Gastrocnemius medialis (tissue), 4 donors: ENCODE measurements at places on chromosomes 3 and 15. TPM values are rescaled to one million over a fixed set of nuclear protein-coding genes. Genes with fewer than 3 reads are reported as not detected.
A peak's percentile ranks its signal among the peaks of the same experiment; 100 is the strongest.

The MUC13 gene
- not detected for total RNA-seq

The CD80 gene
- not detected for total RNA-seq

The CHCHD6 gene
- 4.2 TPM for total RNA-seq

The SERINC4 gene
- total RNA-seq, result not detected

The SI gene
- not detected for total RNA-seq

GRCh38 chr3:82736696-82737277, 975.3 kb upstream of the GBE1 start:
- no peaks in the 10 kb centered on the region for H3K36me3 ChIP-seq
- H3K4me3 ChIP-seq, result no peak overlapping the region
- H3K27ac ChIP-seq, result no peak overlapping the region
- no peak for DNase-seq

- no peak overlapping the region for H3K27ac ChIP-seq
- no peaks in the 10 kb centered on the region for H3K36me3 ChIP-seq
- DNase-seq, result no peak
- no peaks in the 10 kb centered on the region for H3K27me3 ChIP-seq
Measured at GRCh38 chr15:39767921-39768320, 14.7 kb downstream of the FSIP1 start.

GRCh38 chr15:89374086-89374981, 39.7 kb upstream of the POLG start:
- H3K27me3 ChIP-seq, result peaks cover 92% of the 10 kb centered on the region
- H3K27ac ChIP-seq, result no peak overlapping the region
- H3K36me3 ChIP-seq, result no peaks in the 10 kb centered on the region
- H3K4me1 ChIP-seq, result peaks cover 19% of the 10 kb centered on the region
- H3K4me3 ChIP-seq, result no peak overlapping the region

DNA sequence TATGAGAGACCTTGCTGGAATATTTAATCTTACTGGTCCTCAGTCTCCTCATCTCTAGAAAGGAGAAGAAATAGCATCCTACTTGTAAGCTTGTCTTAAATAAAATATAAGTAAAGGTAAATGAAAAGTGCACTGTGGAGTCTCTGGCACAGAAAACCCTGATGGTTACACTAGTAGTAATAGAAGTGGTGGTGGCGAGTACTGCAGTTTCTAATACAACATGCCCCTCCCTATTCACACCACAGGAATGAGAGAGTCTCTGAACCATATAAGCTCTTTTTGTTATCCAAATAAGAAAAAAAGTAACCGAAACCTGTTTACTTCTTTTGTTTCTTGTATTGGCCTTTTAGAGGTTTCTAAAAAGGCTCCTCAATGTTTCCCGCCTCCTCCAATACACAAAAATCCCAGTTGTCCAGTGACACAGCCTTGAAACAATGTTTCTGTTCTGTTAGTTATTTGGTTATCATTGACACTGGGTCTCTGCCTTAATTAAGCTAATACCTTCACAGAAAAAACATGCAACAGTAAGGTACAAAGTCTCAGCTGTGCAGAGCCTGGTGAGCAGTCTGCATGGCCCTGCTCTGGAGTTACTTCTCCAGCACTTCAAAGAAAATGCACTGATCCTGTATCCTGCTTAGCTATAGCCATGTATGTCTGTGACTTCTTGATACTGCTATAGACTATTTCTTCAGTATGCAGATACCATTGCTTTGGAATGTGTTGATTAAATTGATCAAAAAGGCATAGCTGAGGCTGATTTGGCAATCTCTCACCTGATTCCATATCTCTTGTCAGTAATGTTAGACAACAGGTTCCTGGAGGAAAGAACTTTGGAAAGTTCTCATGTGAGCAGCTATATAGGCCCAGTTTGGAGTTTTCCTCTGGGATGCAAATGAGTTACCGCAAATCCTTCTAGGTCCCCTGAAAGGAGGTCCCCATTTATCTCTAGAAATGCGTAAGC, 315.6 kb upstream of the IL12A start:
- no peak overlapping the region for H3K27ac ChIP-seq
- H3K27me3 ChIP-seq, result no peaks in the 10 kb centered on the region
- no peak for DNase-seq
- no peaks in the 10 kb centered on the region for H3K36me3 ChIP-seq

DNA sequence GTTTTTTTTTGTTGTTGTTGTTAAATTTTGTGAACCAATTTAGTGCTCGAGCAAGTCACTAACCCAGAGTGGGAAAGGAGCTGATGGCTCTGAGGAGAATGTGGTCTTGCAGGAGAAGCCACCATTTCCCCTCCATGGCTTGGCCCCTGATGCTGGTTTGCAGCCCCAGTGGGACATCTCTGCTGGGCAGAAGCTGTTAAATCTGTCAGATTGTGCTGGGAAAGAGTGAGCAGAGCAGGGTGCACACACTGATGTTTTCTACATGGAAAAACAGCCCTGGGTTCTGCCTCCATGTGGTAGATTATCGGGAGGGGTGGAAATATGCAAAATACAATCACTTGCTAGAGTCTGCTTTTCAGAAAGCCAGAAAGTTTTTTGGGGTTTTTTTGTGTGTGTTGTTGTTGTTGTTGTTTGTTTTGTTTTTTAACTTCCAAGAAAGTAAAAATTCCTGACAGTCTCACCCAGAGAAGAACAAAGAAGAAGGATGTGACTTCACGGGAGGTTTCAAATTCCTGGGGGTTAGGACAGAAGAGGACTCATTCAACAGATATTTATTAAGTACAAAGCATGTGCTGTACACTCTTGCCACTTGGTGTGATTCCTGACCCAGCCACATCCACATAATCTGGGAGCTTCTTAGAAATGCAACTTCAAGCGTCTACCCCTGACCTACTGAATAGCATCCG, 133.7 kb downstream of the FOXB1 start:
- H3K4me1 ChIP-seq, result no peaks in the 10 kb centered on the region
- no peaks in the 10 kb centered on the region for H3K36me3 ChIP-seq
- no peak overlapping the region for H3K27ac ChIP-seq
- H3K27me3 ChIP-seq, result peaks cover 3% of the 10 kb centered on the region

- H3K4me3 ChIP-seq, result no peak overlapping the region
- H3K36me3 ChIP-seq, result no peaks in the 10 kb centered on the region
Measured at GRCh38 chr15:69994429-69995205, 103.1 kb downstream of the TLE3 start.

- peak overlapping the region; percentile 98 for H3K27ac ChIP-seq
- H3K4me1 ChIP-seq, result peaks cover 43% of the 10 kb centered on the region
- no peaks in the 10 kb centered on the region for H3K36me3 ChIP-seq
- no peak overlapping the region for H3K4me3 ChIP-seq
Measured at GRCh38 chr3:57230006-57230405, 2.5 kb downstream of the APPL1 start.

DNA sequence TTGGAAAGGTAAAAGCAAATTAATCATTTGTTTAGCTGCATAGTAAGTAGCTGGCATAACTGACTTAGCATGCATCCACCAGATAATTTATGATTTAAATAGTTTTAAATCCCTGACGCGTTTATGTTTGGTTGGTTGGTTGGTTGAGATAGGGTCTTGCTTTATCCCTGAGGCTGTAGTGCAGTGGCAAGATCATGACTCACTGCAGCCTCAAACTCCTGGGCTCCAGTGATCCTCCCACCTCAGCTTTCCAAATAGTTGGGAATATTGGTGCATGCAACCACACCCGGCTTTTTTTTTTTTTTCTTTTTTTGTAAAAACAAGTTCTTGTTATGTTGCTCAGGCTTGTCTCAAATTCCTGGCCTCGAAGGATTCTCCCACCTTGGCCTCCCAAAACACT, 263.4 kb downstream of the MCTP2 start:
- no peaks in the 10 kb centered on the region for H3K27me3 ChIP-seq
- H3K4me3 ChIP-seq, result no peak overlapping the region
- H3K4me1 ChIP-seq, result no peaks in the 10 kb centered on the region
- DNase-seq, result no peak
- H3K36me3 ChIP-seq, result no peaks in the 10 kb centered on the region

DNA sequence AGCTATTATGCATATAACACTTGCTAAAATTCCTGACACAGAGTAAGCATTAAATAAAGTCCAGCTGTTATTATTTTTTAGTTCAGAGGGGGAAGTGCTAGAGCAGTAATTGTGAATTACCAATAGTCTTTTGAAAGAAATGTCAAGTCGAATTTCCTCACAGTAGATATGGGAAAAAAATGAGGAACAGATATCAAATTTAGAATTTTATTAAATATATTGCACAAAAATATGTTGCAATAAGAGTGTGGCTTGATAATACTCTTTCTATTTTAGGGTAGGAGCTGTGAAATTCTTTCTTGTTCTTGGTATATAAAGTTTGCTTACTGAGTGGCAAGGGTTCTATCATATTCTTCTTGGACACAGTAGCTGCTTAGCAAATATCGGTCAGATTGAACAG, 181.3 kb downstream of the NFKBIZ start:
- H3K4me1 ChIP-seq, result no peaks in the 10 kb centered on the region
- no peak overlapping the region for H3K27ac ChIP-seq
- H3K4me3 ChIP-seq, result no peak overlapping the region
- DNase-seq, result no peak
- H3K36me3 ChIP-seq, result no peaks in the 10 kb centered on the region
- no peaks in the 10 kb centered on the region for H3K27me3 ChIP-seq

DNA sequence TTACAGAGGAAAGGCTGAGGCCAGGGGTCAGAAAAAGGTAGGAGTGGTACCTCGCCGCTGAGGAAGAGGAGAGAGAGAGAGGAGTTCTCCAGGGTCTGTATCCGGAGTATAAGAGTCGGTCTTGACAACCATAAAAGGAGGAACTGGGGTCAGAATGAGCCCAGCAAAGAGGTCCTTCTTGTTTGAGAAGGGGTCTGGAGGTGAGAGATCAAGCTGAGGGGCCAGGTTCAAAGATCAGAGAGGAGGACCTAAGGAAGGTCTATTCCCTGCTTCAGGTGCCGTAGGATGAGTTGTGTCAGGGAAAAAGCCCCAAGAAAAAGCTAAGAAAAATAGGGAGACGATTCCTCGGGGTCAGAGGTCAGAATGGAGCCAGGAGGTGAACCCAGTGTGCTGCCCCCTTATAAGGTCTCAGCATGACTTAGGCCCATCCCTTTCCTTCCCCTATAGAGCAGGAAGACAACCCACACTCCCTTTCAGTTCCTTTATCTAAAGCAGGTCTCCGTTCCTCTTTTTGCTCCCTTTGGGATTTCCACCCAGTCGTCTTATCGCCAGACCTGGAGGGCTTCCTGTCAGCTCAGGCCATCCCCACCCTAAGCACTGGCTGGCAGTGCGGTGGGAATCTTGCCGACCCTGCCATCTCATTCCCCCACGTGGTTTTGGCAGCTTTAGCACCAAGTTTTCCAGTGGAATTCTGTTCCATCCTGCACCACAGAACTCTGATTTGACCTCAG, 651 bp downstream of the MTMR14 start:
- DNase-seq, result no peak
- H3K4me3 ChIP-seq, result peak overlapping the region; percentile 92
- H3K36me3 ChIP-seq, result peaks cover 42% of the 10 kb centered on the region
- no peaks in the 10 kb centered on the region for H3K27me3 ChIP-seq

DNA sequence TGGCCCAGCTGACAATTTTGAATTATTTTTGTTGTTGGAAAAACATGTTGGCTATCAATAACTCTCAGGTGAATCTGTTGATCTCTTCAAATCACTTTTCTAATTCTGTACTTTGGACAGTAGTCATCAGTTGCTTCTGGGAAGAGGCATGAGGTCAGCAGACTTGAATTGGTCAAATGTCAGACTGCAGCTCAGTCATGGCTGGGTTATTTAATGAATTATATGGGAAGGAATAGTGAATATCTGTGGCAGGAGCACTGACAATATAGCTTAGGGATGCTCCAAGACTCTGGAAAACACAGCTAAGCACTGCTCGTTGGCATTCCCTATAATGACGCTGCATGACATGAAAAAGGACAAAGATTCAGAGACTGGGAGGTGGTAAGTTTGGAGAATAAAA, 98.8 kb upstream of the GAP43 start:
- no peak overlapping the region for H3K4me3 ChIP-seq
- DNase-seq, result no peak
- H3K36me3 ChIP-seq, result no peaks in the 10 kb centered on the region
- H3K4me1 ChIP-seq, result no peaks in the 10 kb centered on the region

DNA sequence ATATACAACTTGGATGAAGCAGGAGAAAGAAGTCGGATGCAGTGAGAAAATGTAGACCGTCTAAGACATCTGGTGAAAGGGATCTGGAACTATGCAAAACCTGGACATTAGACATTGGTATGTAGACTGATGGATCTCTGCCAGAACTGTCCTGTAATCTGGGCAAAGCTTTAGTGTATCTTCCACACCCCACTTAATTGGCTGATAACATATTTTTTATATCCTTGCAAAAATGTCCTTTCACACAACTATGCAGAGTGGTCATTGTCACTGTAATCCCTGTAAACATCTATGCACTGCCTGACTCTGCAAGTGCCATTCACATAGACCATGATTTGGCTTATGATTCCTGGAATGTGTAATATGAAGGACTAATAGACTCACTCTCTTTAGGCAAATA, 163.1 kb downstream of the TUSC7 start:
- H3K36me3 ChIP-seq, result no peaks in the 10 kb centered on the region
- H3K4me1 ChIP-seq, result no peaks in the 10 kb centered on the region
- H3K4me3 ChIP-seq, result no peak overlapping the region
- H3K27me3 ChIP-seq, result no peaks in the 10 kb centered on the region
- DNase-seq, result no peak

GRCh38 chr3:22779737-22780136, 423.4 kb upstream of the UBE2E2 start:
- no peaks in the 10 kb centered on the region for H3K36me3 ChIP-seq
- DNase-seq, result no peak
- no peaks in the 10 kb centered on the region for H3K4me1 ChIP-seq
- H3K27me3 ChIP-seq, result no peaks in the 10 kb centered on the region
- H3K4me3 ChIP-seq, result no peak overlapping the region

GRCh38 chr3:64677961-64678716, 9.7 kb downstream of the ADAMTS9 start:
- H3K27ac ChIP-seq, result no peak overlapping the region
- no peaks in the 10 kb centered on the region for H3K27me3 ChIP-seq
- H3K4me3 ChIP-seq, result no peak overlapping the region
- H3K4me1 ChIP-seq, result peaks cover 7% of the 10 kb centered on the region
- DNase-seq, result no peak
- no peaks in the 10 kb centered on the region for H3K36me3 ChIP-seq

- H3K27ac ChIP-seq, result peak overlapping the region; percentile 79
- no peaks in the 10 kb centered on the region for H3K27me3 ChIP-seq
- DNase-seq, result no peak
- H3K4me1 ChIP-seq, result peaks cover 13% of the 10 kb centered on the region
- peak overlapping the region; percentile 89 for H3K4me3 ChIP-seq
Measured at GRCh38 chr3:111979434-111980038, 710 bp downstream of the ABHD10 start.

DNA sequence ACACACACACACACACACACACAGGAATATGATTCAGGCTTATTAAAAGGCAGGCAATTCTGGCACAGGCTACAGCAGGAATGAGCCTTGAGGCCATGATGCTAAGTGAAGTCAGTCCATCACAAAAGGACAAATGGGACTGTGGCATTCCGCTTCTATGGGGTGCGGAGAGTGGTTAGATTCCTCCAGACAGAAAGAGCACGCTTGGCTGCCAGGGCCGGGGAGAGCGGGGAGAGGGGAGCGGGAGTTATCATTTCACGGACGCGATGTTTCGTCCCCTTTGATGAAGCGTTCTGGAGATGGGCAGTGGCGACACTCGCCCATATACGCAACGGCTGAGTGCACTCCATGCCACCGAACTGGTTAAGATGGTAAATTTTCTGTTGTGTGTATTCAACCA, 58.5 kb upstream of the FAM174B start:
- H3K4me1 ChIP-seq, result peaks cover 7% of the 10 kb centered on the region
- peak overlapping the region; percentile 64 for H3K27ac ChIP-seq
- no peaks in the 10 kb centered on the region for H3K36me3 ChIP-seq
